IMR-90 (cell line): ENCODE measurements at places on chromosomes 3 and 15. TPM values are rescaled to one million over a fixed set of nuclear protein-coding genes. Genes with fewer than 3 reads are reported as not detected.
A peak's percentile ranks its signal among the peaks of the same experiment; 100 is the strongest.

ARRDC4 gene
- total RNA-seq = 9.1 and 10.6 TPM in 2 replicates

GRCh38 chr3:192881159-192881786, 36.4 kb downstream of the MB21D2 start:
- no peak for DNase-seq

SLC12A8 gene
- total RNA-seq = 1.9 and 2.2 TPM in 2 replicates

EIF4E3 gene
- total RNA-seq = 0.72 and 0.83 TPM in 2 replicates

- DNase-seq = no peak
Observed at GRCh38 chr15:59456114-59456513, 18.1 kb downstream of the FAM81A start.

DNA sequence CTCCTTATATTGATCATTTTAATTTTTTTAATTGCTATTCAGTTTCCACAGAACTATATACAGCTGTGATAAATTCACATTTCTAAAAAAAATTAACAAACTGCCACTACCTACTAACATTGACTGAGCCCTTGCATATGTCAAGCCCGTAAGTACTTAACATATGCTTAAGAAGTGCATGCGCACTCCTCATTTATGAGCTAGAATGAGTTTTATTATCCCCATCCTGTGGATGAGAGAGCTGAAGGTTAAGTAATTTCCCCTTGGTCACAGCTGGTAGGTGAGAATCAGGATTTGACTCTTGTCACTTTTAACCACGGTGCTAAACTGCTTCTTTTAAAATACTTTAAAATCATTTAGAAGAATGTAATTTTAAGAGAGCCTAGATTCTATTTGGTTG, 25.9 kb downstream of the CXCR6 start:
- DNase-seq = no peak

SPTSSB gene
- not detected in 2 replicates for total RNA-seq

SNURF gene
- 8.1 and 13.1 TPM in 2 replicates for total RNA-seq

DNA sequence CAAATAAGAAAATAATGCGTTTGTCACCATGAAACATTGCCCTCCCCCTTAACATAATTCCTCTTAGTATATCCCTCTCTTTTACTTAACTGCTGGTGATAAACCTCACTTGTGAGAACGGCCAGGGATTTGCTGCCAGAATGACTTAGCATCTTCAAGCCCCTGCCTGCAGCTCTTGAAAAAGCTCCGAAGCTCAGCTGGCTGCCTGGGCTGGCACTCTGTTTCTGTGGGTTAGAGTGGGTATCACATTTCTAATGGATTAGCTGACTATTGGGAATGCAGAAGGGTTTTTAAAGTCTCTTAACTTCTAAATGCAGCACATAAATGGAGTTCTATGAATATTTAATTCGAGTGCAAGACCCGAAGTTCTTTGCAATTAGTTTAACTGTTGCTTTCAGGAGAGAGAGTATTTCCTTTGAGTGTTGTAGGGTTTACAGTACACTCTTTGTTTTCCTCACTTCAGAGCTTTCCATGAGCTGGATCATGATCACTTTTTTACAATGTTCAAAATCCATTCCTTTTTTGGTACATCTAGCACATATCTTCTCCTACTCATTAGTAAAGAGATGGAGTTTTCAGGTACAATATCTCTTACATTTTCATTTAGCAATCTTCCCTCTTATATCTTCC, 124.7 kb upstream of the RBMS3 start:
- DNase-seq = peak; percentile 14

C3orf20 gene
- total RNA-seq = not detected in 2 replicates

TMEM212 gene
- not detected in 2 replicates for total RNA-seq

DNA sequence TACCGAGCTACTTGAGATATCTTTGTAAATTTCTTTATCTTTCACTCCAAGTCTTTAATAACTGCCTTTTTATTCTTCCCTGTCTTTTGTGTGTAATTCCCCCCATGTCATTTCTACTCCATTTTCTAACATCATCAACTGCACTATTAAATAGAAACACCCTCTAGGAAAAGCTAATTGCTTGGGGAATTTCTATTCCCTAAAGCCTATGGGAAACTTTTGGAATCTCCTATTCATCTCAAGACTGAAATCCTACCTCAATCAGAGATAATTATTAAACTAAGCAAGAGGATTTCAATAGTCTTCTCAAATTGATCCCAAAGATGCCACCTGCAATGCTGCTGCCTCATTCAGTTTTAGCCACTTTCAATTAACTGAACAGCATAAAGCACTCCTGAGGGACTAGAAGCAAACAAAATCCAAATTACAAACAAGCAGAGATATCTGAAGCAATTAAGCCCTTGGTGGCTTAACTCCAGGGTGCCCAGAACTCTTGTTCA, 598.7 kb downstream of the IGSF11 start:
- DNase-seq = no peak

- DNase-seq = peak; percentile 9
Observed at GRCh38 chr3:22922317-22922716, 280.8 kb upstream of the UBE2E2 start.

RASL12 gene
- under 0.01 and 0.18 TPM in 2 replicates for total RNA-seq

DNA sequence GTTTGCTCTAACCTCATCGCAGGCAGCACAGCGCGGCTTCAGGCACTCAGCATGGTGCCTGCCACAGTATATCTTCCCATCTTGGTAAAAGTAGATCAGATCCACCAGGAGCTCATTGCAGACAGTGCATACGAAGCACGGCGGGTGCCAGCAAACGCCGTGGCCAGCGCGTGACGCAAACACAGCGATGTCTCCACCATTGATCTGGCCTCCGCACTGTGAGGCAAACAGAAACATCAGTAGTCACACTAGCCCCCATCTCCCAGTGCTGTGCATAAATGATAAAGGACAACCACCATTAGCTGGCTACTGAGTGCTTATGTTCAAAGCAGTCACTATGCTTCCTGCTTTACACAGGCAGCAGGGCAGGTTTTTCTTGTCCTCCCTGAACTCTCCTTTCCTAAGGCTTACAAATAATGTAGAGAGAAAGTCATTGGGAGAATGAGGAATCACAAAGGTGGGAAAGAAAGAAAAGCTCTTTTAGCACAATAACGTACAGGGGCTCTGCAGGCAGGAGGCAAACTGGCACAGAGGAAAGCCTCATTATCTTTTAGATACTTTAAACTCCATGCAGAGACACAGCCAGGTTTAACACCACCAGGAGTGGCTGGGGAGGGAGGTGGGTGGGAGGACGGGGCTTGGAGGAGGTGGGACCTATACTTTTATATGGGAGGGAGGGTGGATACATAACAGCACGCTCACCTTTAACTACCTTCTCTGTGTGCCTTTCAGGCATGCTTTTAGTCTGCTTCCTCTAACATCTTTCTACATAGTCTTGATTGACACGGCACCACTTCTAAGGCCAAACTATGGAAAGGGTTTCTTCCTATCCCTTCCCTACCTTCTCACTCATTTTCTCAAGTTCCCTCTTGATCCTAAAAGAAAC, 67.9 kb downstream of the PRICKLE2 start:
- DNase-seq = no peak

DNA sequence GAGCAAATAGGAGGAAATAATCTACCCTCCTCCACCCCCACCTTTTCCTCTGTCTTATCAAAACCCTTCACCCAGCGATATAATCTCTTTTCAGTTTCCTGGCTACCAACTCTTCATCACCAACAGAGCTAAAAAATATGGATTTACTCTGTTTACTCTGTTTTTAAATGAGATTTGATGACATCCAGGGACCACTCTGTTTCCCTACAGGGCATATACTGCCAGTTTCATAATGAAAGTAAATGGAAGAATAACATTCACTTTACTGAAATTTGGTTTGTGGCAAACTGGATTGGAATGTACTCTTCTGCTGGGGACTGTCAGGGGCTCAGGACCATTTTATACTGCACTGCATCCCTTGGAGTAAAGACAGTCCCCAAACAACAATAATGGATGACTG, 80.1 kb upstream of the PTX3 start:
- DNase-seq = no peak

DNA sequence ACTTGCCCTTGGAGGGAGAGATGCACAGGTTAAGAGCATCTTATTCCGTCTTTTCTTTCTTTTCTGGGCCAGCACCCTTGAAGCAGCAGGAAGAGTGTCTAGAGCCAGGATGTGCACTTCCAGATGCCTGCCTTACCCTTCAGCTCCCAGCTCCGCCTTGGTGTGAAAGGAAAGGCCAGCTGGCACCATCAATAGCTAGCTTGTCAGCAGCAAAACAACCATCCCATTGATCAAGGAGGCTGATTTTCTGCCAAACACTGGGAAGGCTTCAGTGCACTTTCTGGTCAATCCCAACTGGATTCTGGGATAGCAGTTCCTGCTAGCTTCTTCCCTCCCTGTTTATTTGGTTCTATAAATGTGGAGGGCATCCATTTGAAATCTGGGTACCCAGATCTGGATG, 110.9 kb upstream of the GALNT15 start:
- no peak for DNase-seq

GRCh38 chr3:139547666-139548065, 8.1 kb upstream of the RBP1 start:
- no peak for DNase-seq

GRCh38 chr3:94904156-94904674, 841.4 kb downstream of the NSUN3 start:
- no peak for DNase-seq

DNA sequence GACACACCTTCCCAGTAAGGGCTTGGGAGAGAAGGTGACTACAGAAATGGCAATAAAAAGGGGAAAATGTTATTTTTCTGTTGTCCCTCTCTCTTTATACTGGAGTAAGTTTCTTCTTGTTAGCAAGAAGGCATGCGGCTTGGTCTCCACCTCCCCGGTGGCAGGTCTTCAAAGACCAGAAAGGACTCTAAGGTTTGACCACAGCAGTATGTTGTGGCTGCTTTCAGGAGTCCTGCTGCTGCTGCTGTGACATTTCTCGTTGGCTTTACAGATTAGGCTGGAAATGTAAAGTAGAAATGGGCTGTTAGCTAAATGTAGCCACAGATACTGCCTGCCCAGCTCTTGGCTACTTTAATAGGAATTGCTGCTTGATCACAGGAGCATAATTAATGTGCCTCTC, 175.8 kb upstream of the ZBTB20 start:
- no peak for DNase-seq

DNA sequence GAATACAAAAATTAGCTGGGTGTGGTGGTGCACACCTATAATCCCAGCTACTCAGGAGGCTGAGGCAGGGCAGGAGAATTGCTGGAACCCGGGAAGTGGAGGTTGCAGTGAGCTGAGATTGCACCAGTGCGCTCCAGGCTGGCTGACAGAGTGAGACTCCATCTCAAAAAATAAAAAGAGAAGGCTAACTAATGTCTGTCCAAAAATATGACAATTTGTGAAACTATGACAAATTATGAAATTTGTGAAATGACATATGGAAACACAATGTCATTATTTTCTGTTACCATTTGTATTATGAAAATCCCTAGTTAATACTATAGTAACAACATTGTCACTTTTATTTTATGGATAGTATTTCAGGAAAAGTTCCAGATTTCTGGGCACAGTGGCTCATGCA, 1306.3 kb upstream of the EPHA6 start:
- DNase-seq = no peak

GRCh38 chr3:126321490-126321889, 35.7 kb downstream of the KLF15 start:
- no peak for DNase-seq

GRCh38 chr3:79985816-79986215, 218.0 kb upstream of the ROBO1 start:
- DNase-seq = no peak

GRCh38 chr15:92120094-92120795, 266.7 kb downstream of the SLCO3A1 start:
- no peak for DNase-seq

- DNase-seq = no peak
Observed at GRCh38 chr3:184164648-184165330, 9.6 kb downstream of the DVL3 start.

VGLL3 gene
- 96.7 and 97.3 TPM in 2 replicates for total RNA-seq

DNA sequence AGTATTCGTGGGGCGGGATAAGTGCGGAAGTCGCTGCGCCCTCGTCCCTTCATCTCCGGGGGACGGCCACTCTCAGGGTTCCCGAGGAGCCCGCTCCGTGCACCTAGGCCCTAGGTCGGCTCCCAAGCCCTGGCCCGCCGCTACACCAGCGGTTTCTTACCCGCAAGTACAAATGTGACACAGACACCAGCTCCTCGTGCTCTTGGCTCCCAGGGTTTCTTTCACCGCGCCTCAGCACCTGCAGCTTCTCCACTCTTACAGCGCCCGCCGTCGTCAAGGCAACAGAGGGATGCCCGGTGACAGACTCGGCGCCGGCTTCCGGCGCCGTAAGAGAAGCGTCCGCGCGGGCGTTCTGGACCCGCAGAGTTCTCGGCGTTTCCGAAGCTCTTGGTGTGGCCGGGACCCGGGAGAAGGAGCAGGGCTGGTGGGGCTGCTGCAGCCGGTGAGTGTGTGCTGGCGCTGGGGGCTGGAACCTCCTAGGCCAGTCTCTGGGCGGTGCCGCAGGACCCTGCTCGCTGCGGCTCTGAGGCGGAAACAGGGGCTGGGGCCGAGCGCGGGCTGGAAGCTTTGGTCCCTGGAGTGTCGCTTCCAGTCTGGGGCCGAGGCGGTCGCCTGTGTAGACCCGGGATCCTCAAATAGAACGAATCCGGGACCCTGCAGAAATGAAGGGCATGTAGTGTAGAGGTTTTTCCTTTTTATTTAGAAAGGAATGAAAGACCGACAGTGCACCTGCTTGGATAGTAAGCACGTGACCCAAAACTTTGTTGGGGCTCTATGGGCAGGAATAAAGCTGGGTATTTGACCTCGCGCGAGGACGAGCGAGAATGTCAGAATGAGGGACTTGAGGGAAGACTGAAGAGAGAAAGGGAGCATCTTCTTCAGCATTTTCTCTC, 155.4 kb upstream of the GOLGA6L4 start:
- DNase-seq = peak; percentile 3

CKMT1B gene
- not detected in 2 replicates for total RNA-seq

DNA sequence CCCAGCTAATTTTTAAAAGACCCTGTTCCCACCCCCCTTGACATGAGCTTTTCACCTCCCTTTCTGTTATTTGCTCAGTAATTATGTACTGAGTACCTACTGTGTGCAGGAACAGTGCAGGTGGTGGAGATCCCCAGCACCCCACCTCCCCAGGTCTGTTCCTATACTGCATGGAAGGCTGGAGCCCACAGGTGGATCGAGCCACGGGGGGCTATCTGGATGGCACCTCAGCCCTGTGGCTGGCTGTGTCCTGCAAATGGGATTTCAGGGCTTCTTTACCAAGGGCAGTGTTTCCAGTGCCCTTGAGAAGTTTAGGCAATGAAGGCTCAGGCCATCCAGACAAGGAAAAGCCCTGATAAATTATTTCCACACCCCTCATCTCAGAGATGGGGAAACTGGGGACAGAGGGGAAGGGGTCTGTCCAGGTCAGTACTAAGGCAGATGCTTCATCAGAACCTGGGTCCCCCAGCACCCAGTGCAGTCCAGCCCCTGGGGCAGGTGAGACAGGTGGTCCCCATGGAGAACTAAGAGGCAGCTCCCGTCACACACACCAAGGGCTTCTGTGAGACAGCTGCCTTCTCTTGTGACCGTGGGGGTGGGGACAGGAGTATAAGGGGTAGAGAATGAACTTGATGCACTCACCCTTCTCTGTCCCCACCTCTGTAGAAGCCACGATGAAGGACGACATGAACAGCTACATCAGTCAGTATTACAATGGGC, 109.6 kb downstream of the ETFA start:
- no peak for DNase-seq

TMEM108 gene
- total RNA-seq = 0.18 and 0.28 TPM in 2 replicates

- DNase-seq = no peak
Observed at GRCh38 chr15:76983590-76984375, 11.1 kb upstream of the PSTPIP1 start.
